ENCODE measurements at places on chromosomes 13 and 19.
A peak's percentile ranks its signal among the peaks of the same experiment; 100 is the strongest.

DNA sequence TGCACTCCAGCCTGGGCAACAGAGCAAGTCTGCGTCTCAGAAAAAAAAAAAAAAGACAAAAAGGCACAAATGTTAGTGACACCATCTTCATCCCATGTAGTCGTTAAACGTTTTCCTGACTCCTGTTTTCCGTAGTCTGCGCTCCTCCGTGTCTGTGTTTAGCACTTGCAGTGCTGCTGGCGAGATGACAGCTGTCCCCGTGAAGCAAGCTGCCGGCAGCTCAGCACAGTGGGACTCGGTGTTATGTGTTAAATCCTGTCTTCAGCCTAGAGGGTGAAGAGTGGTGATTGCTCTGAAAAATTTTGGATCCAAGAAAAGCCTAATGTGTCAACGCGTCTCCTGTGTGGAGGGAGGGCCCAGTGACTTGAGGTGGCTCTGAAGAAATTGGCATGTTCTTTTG lies 18.4 kb downstream of the UBXN6 start:
- no peak for DNase-seq

- peak; percentile 27 for DNase-seq
These were observed 5.5 kb downstream of the UPK1A start for GRCh38 chr19:35671818-35672217.

- no peak for DNase-seq
These were observed at the start of gene CBARP for GRCh38 chr19:1237754-1238368. CBARP (minus strand) TSS chr19:1238005; CDS start chr19:1236100, 1,905 bp downstream.

DNA sequence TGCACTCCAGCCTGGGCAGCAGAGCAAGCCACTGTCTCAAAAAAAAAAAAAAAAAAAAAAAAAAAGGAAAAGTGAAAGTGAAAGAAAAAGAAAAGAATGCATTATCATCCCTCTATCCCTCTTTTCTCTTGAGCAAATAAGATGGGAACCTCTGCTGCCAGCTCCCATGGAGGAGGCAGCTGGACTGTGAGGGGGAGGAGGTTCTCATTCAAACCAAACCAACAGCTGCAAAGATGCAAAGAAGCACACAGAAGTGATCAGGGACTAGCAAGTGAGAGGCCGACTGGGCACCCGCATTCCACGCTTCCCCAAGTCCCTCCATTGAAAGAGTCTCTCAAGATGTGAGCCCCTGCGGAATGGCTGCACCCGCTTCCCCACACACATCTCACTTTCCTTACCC lies 63.5 kb downstream of the TSHZ3 start:
- no peak for DNase-seq

GRCh38 chr13:27487776-27488175 lies 37.4 kb upstream of the MTIF3 start:
- no peak for DNase-seq

DNA sequence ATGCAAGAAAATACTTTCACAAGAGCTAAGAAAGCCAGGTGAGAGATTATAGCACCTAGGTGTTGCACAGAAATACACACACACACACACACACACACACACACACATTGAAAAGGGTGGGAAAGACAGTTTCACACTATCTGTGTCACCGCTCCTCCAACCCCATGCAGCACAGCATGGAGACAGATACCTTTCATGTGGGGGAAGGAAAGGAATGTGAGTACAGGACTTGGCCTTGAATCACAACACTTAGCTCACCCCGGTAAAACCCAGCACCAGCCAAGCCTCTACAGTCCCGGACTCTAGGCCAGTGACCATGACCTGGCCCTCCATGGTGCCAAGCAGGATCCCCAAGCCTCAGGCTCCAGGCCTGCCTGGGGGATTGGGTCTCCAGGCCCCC lies 462.0 kb upstream of the SPRY2 start:
- no peak for DNase-seq

GRCh38 chr13:46523972-46524752 lies 28.8 kb upstream of the LRCH1 start:
- no peak for DNase-seq

DNA sequence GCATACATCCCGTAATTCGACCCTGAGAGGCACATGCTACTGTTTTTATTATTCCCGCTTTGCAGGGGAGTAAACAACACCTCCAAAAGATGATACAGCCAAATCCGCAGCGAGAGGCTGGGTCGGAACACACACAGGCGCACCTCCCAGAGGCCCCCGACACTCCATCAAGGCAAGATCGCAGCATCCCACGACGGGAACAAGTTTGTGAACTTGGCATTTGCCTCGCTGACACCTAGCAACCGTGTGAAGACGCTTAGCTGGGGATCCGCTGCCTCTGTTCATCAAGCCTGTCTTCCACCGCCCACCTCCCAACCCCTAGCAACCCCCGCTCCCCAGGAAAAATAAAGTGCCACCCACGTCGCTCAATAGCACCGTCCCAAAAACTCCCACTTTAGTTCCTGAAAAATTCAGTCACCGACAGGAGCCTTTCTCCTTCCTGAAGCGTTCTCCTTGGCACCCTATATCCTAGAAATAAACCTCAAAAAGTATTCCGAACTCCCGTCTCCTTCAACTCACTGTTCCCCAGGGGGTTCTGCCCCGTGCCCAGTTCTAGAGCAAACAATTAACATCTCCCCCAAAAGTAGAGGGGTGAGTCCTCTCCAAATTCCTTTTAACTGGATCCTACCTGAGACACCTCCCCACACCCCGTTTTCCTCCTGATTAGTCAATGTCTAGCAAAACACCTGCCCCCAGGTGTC lies 1.7 kb downstream of the GNG7 start:
- DNase-seq, result no peak

DNA sequence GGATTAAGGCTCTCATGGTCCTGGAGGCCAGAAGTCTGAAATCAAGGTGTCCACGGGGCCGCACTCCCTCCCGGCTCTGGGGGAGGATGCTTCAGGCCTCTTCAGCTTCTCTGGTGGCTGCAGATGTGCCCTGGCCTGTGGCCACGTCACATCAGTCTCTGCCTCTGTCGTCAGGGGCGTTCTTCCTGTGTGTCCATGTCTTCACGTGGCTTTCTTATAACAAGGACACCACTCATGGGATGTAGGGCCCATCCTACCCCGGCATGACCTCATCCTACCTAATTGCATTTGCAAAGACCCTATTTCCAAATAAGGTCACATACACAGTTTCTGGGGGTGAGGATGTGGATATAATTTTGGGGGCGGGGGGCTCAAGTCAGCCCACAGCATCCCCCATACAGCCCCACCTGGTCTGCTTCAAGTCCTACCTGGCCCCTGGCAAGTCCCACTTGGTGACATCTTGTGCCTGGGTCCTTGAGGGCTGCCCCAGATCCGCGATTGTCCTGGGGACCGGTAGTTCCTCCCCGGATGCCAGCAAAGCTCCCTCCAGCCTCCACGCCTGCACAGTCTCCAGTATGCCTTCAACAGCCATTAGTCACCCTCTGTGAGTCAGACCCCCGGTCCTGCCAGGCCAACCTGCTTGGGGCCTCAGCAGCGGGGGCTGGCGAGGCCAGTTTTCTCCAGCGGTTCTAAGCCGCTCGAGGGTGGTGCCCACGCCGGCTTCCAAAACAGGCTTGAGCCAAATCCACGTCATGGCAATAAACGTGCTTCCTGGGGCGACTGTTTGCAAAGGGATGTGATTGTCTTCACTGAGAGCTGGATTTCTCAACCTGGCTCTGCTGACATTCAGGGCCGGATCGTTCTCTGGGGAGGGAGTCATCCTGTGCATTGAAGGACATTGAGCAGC lies 32.2 kb downstream of the MYO9B start:
- DNase-seq, result no peak

DNA sequence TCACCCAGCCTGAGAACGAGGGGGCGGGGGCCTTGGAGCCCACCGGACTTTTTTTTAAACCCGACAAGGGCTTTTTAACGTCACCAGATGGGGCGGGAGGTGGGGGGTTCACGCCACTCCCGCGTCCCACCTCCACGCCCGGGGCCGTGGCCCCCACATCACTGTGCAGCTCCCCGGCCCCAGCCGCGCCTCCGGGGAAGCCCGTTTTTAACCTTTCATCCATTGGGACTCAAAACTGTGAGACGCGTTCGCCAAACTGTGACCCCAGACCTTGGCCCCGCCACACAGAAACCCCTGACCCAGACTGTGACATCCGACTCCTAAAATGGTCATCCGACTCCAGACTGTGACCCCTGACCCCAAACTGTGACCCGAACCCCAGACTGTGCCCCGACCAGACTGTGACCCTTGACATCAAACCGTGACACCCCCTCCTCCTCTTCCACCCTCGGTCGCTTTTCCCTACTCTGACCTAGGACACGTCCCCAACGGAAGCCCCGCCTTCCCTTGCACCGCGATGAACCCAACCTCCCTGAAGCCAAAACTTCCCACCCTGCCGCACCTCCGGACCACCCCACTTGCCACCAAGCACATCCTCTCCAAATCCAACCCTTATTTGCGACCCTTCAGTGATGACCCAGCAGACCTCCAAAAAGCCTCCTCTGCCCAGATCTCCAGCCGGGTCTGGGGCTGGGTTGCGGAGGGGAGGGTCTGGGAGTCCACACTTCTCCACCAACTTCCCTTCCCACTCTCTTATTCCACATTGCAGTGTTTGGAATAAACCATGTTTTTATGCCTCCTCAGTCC lies 1.5 kb upstream of the GRWD1 start:
- DNase-seq, result no peak

- DNase-seq, result peak; percentile 93
These were observed 6.9 kb downstream of the KCTD12 start for GRCh38 chr13:76879203-76879882.

DNA sequence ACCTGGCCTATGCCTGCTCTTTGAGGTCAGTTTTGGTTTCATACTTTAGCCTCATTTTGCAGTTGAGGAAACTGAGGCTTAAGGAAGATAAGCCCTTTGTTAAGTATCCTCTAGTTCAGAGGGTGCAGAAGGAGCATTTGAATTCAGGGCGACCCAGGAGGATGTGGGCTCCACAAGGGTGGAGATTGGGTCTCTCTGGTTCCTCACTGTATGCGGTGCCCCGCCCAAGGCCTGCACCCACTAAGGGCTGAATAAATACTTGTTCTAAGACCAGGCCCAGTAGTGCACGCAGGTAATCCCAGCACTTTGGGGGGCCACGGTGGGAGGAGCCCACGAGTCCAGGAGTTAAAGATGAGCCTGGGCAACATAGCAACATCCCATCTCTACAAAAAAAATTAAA lies 768 bp upstream of the SLC44A2 start:
- no peak for DNase-seq

- no peak for DNase-seq
These were observed at the start of gene FCAR for GRCh38 chr19:54873990-54874389. FCAR (plus strand) TSS chr19:54874235; CDS start chr19:54874290, 55 bp downstream.

- DNase-seq, result peak; percentile 52
These were observed 25.3 kb upstream of the HOMER3 start for GRCh38 chr19:18966307-18966706.

DNA sequence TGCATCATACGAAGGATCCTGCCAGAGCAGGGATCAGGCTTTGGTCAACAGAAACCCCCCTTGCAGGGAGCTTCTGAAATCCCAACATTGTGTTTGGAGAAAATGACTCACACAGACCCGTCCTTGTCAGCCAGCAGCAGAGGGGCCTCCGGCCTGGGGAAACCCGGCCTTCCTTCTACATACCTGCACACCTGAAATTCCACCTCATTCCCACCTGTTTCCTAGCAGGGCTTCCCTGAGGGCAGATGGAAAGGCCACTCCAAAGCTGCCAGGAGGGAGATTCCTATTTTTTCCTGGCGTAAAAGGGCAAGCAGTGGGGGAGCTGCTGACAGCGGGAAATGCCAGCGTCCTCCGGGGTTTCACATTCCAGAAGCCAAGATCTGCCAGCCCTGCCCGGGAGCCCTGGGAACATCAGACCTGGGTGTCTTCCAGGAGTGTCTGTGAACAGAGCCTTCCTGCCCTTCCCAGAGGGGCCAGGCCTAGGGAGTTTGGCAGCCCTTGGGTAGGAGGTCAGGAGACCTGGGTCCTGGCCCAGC lies 3.0 kb upstream of the IGFL1 start:
- DNase-seq, result no peak

- no peak for DNase-seq
These were observed 5.8 kb upstream of the MKNK2 start for GRCh38 chr19:2056837-2057192.

GRCh38 chr19:925087-925525 lies 729 bp upstream of the ARID3A start:
- DNase-seq, result no peak

- DNase-seq, result no peak
These were observed 581.3 kb downstream of the DACH1 start for GRCh38 chr13:71285700-71286099.

DNA sequence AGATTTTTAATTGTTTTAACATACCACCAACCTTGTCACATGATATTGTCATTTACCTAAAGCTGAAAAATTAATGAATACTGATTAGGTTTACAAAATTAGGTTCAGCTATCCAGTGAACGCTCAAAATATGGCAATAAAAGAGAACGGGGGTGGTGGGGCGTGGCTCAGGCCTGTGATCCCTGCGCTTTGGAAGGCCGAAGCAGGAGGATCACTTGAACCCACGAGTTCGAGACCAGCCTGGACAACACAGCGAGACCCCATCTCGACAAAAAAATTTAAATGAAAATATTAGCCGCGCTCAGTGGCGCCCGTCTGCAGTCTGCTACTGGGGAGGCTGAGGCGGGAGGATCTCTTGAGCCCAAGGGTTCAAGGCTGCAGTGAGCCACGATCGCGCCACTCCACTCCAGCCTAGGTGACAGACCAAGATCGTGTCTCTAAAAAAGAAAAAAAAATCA lies 516 bp upstream of the FAM32A start:
- no peak for DNase-seq

DNA sequence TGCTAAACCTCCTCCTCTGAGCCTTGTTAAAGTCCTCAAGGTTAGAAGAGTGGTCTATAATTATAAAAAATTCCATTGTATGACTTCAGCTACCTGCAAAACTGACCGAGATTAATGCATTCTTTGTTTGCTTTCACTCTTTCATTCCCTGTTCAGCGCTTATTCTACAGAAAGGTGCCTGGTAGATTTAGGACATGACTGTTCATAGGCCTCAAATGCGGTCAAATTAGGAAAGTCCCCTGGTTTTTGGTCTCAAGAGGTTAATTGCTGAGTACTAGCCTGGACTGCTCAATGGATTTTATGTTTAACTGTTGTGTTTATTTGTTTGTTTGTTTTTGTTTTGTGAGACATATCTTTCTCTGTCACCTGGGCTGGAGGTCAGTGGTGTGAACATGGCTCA lies 35.4 kb downstream of the KL start:
- no peak for DNase-seq

DNA sequence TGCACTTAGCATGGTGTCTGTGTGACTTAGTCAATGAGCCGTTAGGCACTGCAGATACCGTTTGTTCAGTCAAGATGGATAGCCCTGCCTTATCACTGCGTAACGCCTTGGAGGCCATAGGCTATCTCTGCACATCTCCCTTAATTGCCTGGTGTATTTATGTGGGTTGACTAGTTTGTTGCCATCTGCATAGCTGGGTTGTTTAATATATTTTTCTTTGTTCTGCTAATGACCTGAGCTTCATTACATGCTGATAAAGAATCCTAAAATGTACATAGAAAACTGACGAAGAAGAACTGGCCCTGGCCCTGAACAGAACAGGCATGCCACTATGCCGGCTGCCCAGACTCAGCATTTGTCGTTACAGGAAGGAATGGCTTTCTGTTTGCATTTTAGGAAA lies 297.8 kb downstream of the SHISA2 start:
- DNase-seq, result no peak

- peak; percentile 14 for DNase-seq
These were observed 96.8 kb upstream of the DOCK9 start for GRCh38 chr13:99074693-99075092.
